ENCODE measurements at places on chromosomes 16 and 17.

GRCh38 chr17:77098884-77099545, 41.8 kb upstream of the SEC14L1 start:
- DNase-seq = no peak

DNA sequence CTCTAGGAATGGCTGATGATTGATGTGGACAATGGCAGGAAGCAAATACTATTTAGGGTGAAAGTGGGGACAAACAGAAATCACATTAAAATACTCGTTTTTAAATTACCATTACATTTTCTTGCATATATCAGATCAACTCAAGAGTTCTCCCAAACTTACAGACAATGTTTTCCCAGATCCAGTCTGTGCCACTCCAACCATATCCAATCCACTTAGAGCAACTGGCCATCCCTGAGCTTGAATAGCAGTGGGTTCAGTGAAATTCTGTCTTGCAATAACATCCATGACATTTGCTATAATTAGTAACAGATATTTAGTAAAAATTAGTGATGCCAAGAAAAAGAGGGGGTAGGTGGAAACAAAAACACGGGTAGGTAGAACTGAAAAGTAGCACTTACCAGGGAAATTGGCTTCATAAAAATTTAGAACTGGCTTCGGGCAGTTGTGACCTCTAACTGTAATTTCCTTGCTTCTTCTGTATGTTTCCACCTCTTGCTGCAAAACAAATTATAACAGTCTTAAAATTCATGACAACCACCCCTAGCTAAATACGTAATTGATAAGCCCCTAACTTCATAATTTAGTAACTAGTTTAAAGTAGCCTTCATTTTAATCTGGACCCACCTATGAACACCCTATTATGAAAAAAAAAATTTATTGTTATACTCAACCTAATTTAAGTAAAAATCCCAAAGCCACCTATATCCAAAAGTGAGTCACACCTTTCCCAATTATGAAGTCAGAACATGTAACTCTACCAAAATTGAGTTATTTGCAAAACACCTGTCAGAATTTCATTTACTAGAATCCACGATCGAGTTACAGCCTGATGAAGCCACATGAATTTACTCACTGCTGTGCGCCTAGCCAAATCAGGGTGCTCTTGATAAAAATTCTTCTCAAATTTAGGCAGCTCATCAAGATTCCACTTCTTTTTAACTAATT, 2.0 kb downstream of the DDX5 start:
- no peak for DNase-seq

DNA sequence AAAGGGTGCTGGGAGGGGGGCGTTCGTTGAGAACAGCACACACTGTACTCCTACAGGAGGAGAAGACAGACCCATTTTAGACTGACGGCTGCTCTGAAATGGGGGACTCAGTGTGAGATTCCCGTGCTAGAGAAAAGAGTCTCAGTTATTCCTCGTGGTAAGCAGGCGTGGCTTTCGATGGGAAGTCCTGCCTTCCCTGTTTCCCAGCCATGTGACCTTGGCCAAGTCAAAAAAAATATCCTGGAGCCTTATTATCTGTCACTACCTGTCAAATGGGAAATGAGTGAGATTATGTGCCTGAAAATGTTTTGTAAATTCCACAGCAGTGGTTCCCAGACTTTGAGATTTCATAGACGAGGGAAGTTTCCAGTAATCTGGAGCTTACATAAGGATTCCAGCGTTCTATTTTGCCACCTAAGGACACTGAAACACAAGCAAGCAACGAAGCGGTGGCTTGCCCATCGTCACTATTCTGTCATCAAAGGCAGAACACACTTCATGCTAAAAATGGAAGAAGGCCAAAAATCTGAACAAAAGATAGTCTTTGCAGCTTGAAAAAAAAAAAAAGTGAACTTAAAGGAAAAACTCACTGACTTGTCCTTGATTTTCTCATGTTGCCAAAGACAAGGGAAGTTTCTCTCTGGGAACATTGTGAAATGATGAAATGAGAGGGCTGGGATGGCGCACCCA, 253.4 kb upstream of the RPL38 start:
- no peak for DNase-seq

GRCh38 chr17:36980280-36980761, 31.6 kb downstream of the AATF start:
- peak; percentile 95 for DNase-seq

DNA sequence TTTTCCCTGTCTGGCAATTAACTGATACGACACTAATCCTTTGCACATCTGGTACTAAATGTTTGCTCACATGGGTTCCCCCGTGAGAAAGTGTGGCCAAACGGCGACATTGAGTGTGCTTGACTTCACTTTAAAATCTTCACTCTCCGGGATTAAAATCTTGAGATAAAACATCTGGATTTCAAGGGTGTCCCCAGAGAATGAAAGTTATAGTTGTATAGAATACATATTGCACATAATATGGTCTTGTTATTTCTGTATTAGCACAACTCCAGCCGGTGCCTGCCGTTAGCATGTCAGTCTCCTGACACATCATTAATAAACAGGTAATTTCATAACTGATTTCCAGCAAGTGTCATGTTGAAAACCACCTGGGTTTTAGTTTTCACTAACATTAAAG, 749.0 kb upstream of the SOX9 start:
- peak; percentile 38 for DNase-seq

DNA sequence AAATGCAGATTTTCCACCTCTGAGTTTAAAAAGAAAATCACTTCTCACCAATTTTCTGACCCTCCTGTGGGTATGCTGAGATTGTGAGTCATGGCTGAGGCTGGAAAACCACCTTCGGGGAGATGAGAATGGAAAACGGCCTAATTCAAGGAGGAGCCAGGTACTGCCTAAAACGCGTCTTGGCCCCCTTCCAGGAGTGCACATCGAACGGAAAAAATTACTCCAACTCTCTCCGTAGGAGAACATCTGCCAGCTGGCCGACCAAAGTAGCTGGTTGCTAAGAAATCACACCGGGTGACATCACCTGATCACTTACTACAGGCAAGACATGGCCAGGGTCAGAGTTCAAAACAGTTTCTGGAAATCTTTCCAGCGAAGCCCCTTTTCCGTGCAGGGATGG, 107.6 kb downstream of the ZNF423 start:
- peak; percentile 61 for DNase-seq

DNA sequence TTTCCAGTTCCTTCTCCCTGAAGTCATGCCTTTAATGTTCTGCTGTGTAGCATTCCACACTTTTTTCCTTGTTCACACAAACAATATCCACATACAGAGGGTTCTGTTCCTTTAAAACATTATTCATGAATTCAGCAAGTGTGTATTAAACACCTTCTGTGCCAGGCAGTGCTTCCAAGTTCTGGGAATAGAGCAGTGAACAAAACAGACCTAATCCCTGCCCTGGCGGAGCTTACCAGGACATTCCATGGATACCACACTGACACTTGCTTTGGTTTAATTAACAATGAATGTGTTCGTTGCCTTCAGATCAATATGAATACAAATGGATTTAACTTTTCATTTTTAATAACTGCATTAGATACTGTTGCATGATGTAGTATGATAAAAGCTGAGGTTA, 57.9 kb upstream of the CLEC19A start:
- no peak for DNase-seq

GRCh38 chr16:67562526-67562917, at the start of gene CTCF:
TSS of gene CTCF (plus strand) at chr16:67562526. CDS start at chr16:67610833, 48,307 bp downstream.
- DNase-seq = no peak

- no peak for DNase-seq
Measured at GRCh38 chr16:48885471-48885870, 275.5 kb upstream of the N4BP1 start.

- DNase-seq = no peak
Measured at GRCh38 chr16:11800382-11800718, 3.3 kb upstream of the ZC3H7A start.

- DNase-seq = no peak
Measured at GRCh38 chr17:50858486-50859225, 7.5 kb downstream of the TOB1 start.

DNA sequence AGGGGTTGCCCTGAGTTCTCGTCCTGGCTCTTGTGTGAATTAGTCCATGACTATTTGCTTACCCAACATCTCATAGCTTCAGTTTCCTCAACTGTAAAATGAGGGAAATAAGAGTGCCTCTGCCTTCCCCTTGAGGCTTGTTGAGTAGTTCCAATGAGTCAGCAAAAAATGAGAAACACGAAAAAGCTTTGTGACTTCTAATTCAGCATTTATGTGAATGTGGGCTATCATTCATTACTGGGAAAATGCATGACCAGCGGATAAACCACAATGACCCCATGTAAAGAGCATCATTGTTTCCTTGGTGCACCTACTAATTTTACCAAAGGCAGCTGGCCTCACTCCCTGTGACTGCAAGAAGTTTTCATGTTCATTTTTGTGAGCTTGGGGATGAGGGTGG, 374.6 kb upstream of the HSBP1 start:
- DNase-seq = no peak

- no peak for DNase-seq
Measured at GRCh38 chr17:43719578-43719977, 39.0 kb downstream of the SOST start.

DNA sequence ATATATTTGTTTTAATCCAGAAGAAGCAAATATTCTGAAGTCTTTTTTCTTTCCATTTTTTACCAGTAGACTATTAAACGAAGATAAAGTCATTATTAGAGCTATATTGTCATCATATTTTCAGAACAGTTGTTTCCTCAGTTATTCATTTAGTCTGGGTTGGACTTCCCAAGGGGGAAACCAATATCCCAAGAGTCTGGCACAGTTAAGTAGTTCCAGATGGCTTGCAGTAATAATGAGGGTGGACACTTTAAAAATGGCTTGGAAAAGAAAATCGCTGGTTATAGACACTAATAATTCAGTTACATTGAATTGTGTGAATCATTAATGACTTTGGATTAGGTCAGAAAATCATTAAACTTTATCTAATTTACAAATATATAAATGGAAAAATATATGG, 3.9 kb downstream of the PPM1E start:
- peak; percentile 48 for DNase-seq

DNA sequence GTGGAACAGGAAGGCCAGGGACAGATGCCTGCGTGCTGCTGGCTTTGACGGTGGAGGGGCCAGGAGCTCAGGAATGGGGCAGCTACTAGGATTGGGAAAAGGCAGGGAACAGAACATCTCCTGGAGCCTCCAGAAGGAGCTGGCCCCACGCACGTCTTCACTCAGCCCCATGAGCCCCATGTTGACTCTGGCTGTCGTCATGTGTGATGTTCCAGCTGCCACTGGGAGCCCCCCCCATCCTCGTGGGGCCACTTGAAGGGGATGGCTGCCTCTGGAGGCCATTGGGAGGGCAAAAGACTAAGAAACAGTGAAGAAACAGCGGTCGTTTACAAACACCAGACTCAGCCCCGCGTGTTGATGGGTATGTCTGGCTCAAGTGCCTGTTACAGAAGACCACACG, 18.5 kb upstream of the APRT start:
- no peak for DNase-seq

- DNase-seq = no peak
Measured at GRCh38 chr17:36183001-36183971, 6.8 kb upstream of the TBC1D3B start.

DNA sequence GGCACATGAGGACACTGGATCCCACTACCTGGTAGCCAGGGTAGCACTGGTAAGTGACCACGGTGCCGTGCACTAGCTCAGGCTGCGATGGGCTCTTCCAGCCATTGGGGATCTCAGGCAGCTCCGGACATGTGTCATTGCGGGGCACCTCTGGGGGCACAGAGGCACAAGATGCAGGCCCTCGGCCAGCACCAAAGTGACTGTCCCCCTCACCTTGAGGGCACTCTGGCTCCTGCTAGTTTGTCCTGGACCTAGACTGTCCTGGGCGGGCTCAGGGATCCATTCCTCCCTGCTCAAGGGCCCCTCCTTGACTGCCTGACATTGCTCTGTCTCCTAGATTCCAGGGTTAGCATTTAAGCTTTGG, 6.7 kb upstream of the PHF12 start:
- no peak for DNase-seq

- DNase-seq = no peak
Measured at GRCh38 chr16:86087011-86087895, 188.3 kb downstream of the IRF8 start.

DNA sequence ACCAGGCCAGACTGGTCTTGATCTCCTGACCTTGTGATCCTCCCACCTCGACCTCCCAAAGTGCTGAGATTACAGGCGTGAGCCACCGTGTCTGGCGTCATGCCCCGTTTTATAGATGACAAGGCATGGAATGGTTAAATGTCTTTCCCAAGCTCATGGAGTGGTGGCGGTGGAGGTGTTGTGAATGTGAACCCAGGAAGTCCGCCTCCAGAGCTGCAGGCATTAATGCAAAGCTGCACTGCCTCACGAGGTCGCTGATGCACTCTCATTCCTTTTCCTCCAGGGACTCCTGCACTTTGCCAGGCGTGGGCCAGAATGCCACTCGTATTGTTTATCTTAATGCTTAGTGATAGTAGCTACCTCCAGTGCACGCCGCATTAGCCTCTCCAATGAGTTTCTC, 149.6 kb downstream of the WWOX start:
- DNase-seq = peak; percentile 82

GRCh38 chr17:3582915-3583314, 25.3 kb upstream of the TRPV3 start:
- no peak for DNase-seq

DNA sequence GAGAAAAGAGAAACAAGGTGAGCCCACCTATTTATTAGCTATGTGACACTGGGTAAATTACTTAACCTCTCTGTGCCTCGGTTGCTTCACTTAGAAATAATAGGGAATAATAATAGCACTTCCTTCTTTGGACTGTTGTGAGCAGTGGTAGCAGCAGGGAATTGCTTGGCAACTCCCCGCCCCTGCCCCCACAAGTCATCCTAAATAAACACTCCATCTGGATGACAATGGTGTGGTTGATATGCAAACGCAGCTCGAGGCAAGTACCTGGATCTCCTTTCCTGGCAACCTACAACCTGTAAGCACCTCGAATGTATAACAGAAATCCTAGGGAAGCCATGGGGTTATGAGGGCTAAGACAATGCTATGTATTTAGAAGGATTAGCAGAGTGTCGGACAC, 9.1 kb downstream of the TEKT3 start:
- no peak for DNase-seq

DNA sequence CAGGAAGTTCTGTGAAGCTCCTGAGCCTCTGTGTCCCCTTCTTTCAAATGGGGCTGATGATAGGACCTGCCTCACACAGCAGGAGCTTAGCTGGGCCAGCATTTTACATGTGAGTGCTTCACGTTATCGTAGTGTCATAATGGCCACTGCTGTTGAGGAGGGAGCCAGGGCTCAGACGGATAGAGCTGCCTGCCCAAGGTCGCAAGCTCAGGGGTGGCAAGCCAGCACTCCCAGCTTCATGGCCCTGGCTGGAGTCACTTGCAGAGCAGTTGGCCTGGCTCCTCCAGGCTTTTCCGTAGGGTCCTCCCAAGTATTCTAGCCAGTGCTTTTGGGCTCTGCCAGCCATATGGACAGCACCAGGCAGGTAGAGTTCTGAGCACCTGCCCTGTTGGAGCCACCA, 115.1 kb downstream of the SOCS1 start:
- DNase-seq = no peak

DNA sequence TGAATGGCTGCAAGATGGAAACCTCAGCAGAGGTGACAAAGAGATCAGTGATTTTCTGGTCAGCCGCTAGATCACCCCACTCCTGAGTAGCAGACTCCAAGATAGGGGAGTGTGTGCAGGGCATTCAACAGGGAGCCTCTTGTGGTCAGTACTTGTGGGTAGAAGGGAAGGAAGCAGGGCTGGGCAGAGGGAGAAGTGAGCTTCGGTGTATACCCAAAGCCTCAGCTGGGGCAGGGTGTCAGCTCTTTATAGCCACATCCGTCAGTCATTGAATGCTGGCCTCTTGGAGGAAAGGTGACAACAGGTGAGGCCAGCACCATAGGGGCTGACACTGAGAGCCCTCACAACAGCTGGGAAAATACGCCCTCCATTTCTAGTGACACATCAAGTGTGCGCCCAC, 2.2 kb upstream of the SLC12A3 start:
- no peak for DNase-seq

- DNase-seq = no peak
Measured at GRCh38 chr16:56137269-56137668, 54.0 kb upstream of the GNAO1 start.

All from NCI-H524 treated with DMSO at 0.1 percent for 48 hours (cell line).